Activated T-helper 17 cell treated with anti-CD3 and anti-CD28 coated beads, Interleukin-2, amount 50 U/mL, for 72 hours (primary cell): ENCODE measurements at places on chromosomes 3 and 15.

DNA sequence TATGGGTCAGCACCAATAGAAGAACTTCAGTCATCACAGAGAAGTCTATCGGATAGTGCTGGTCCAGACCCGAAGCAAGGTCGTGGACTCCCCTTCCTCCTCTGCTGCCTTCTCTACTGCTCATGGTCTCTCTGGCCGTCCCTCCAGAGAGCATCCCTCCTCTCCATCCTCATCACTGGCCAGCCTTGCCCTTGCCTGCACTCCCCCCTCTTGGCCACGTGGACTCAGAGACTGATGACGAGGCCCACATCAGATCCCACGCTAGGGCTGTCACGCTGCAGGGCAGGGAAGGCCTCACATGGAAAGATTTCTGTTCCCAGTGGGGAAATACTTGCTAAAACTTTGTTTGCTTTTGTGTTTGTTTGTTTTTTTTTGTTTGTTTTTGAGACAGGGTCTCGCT, 35.3 kb downstream of the IGDCC3 start:
- no peak for ATAC-seq

GRCh38 chr3:127369356-127369935, 81.6 kb upstream of the PRR20G start:
- no peak for ATAC-seq

GRCh38 chr3:133448478-133449122, 48.7 kb downstream of the BFSP2 start:
- peak; percentile 97 for ATAC-seq

DNA sequence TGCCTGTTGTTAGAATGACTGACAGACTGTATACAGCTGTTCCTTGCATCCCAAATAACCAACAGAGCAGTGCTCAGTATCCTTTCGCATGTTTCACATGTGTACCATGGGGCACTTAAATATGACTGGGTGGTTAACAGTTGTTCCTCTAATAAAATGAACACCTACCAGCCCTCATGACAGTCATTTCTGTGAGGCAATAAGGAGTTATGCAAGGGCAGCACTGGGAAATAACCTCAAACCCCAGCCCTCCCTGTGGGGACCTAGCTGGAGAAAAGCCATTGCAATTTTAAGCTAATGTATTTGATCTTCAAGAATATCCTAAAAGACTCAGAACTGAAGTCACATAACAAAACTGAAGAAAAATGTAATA, 7.3 kb downstream of the RFT1 start:
- no peak for ATAC-seq

- ATAC-seq, result no peak
Observed at GRCh38 chr3:105809208-105809888, 59.5 kb downstream of the CBLB start.

DNA sequence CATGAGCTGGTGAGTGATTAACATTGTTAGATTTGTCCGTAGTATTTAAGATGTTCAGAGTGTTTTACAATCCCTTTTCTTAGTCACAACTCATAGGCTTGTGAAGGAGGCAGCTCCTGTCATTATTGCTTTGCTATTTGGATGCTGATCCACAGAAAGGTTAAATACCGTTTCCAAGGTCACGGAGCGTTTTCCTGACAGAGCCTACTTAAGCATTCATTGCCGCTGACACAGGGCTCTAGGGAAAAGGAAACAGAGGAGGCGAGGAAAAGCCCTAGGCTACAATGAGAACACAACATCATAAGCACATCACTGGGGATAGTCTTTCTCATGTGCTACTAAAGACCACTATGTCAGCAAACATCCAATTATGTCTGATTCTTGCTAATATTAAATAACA, 38.5 kb upstream of the CPB1 start:
- ATAC-seq, result no peak

DNA sequence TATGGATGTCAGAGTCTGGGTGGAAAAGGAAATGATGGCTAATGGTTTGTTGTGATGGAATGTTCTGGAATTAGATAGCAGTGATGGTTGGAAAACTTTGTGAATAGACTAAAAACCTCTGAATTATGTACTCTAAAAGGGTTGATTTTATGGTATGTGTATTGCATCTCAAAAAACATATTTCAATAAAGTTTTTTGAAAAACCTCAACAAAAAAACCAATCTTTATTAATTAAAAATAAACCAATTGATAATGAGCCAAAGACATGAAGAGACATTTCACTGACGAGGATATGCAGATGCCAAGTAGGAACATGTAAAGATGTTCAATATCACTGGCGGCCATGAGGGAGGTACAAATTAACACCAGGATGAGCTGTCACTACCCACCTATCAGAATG, 70.0 kb upstream of the STIMATE start:
- ATAC-seq, result no peak
